Vagina (tissue), 2 donors: ENCODE measurements at places on chromosomes 4 and X. TPM values are rescaled to one million over a fixed set of nuclear protein-coding genes. Genes with fewer than 3 reads are reported as not detected.

GRCh38 chr4:186557061-186557460 is 1.7 kb upstream of the MTNR1A start:
- no peak overlapping the region for H3K4me3 ChIP-seq
- DNase-seq = no peak
- H3K4me1 ChIP-seq = peaks cover 5% of the 10 kb centered on the region

DNA sequence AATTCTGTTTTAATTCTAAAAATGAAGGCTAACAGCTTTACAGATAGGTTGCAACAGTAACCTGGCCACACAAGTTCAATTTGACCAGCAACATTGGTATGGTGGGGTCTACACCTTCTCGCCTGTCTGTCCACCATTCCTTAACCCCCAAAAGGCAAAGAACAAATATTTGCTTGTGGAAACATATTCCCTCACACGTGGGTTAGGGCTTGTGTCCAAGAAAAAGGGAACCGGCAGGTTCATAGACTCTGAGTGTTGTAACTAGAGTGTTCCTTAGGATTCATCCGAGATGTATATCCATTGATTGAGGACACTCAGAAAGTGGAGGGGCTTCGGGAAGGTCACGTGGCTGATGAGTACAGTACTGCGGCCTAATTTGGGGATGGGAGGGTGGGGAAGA is 54.1 kb downstream of the C4orf51 start:
- DNase-seq = no peak
- no peaks in the 10 kb centered on the region for H3K36me3 ChIP-seq
- H3K4me3 ChIP-seq = peak overlapping the region; percentile 60
- H3K4me1 ChIP-seq = peaks cover 38% of the 10 kb centered on the region

- no peak overlapping the region for H3K4me3 ChIP-seq
- H3K27ac ChIP-seq = no peak overlapping the region
- no peaks in the 10 kb centered on the region for H3K4me1 ChIP-seq
These were observed 35.3 kb upstream of the CHRNA9 start for GRCh38 chr4:40299811-40300292.

GRCh38 chrX:33831211-33831610 is 300.9 kb downstream of the FAM47A start:
- no peak overlapping the region for H3K27ac ChIP-seq
- DNase-seq = no peak
- no peaks in the 10 kb centered on the region for H3K27me3 ChIP-seq

DNA sequence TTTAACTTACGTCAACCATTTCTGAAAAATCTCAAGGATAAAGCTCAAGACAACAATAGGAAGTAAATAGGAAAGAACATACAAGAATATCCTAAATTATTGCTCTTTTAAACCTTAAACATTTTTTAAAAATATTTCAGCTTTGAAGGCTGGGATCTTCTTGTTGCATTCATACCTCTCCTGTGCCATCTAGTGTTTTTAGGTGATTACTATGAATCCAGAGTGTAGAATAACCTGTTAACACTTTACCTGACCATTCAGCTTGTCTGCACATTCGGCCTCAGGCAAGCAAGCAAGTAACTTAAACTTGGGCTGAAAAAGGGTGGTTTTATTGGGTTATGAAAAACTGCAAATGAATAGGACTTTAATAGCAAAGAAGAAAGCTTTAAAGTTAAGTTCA is 507.8 kb upstream of the INTU start:
- no peaks in the 10 kb centered on the region for H3K36me3 ChIP-seq
- no peaks in the 10 kb centered on the region for H3K27me3 ChIP-seq
- H3K27ac ChIP-seq = no peak overlapping the region
- no peaks in the 10 kb centered on the region for H3K4me1 ChIP-seq

DNA sequence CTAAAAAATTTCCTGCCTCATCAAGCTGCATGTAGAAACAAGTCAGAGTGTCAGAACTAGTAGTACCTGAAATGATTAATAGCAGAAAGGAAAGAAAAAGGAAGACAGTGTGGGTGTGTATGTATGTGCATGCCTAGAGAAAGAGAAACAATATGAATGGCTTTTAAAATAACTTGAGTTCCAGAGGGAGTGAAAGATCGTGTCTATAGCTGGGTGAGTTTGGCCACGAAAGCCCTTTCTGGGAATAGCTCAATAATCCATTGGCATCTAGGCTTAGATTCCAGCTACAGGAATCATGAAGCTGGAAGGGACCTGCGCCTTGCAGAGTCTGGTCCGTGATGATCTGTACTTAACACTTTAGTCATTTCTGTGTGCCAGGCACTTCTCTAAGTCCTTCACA is 195.6 kb downstream of the RAPGEF2 start:
- peaks cover 23% of the 10 kb centered on the region for H3K4me1 ChIP-seq
- no peak for DNase-seq
- H3K36me3 ChIP-seq = no peaks in the 10 kb centered on the region
- no peaks in the 10 kb centered on the region for H3K27me3 ChIP-seq
- no peak overlapping the region for H3K27ac ChIP-seq

The TACR3 gene
- not detected for total RNA-seq

- no peaks in the 10 kb centered on the region for H3K4me1 ChIP-seq
- no peak overlapping the region for H3K27ac ChIP-seq
- no peak overlapping the region for H3K4me3 ChIP-seq
- H3K27me3 ChIP-seq = no peaks in the 10 kb centered on the region
- H3K36me3 ChIP-seq = no peaks in the 10 kb centered on the region
These were observed 75.0 kb downstream of the STK32B start for GRCh38 chr4:5126231-5126630.

DNA sequence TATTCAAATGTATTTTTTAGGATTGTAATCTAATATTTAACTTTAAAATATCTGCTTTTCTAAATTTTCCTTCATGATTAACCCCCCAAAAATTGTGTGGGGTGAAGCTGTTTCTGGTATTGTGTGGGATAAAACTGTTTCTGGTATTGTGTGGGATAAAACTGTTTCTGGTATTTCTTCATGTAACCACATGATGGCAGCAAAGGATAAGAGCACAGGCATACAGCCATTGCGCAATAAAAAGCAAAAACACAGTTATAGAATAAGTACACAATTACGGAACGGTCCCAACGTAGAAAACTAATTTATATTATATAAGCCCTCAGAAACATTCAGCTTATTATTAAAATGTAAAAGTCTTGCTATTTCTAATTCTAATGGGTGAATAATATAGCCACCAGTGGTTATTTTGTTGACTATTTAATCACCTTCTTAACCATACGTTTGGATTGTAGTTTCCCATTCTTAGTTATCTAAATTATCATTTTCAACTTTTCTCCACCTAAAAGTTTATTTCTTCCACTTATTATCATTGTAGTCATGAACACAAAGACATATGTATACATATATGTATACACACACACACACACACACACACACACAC is 333.9 kb upstream of the FSTL5 start:
- DNase-seq = no peak
- no peaks in the 10 kb centered on the region for H3K36me3 ChIP-seq
- H3K27ac ChIP-seq = no peak overlapping the region
- no peaks in the 10 kb centered on the region for H3K27me3 ChIP-seq
- no peaks in the 10 kb centered on the region for H3K4me1 ChIP-seq

GRCh38 chrX:139126493-139126892 is 404.0 kb upstream of the F9 start:
- no peaks in the 10 kb centered on the region for H3K36me3 ChIP-seq
- no peaks in the 10 kb centered on the region for H3K4me1 ChIP-seq
- no peak overlapping the region for H3K27ac ChIP-seq
- H3K27me3 ChIP-seq = no peaks in the 10 kb centered on the region

The GPAT3 gene
- total RNA-seq = 5.2 TPM

DNA sequence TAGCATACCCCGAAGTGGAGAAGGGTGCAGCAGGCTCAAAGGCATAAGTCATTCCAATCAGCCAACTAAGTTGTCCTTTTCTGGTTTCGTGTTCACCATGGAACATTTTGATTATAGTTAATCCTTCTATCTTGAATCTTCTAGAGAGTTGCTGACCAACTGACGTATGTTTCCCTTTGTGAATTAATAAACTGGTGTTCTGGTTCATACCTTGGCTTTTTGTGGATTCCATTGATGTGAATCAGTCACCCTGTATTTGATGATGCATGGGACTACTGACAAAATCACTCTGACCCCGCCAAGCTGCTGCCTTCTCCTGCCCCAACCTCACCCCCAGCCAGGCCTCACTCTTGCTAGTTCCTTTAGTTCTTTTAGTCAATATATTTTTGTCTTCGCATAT is 32.7 kb downstream of the F9 start:
- no peaks in the 10 kb centered on the region for H3K4me1 ChIP-seq
- H3K36me3 ChIP-seq = no peaks in the 10 kb centered on the region
- DNase-seq = no peak
- H3K4me3 ChIP-seq = no peak overlapping the region

The MAGIX gene
- 2.2 TPM for total RNA-seq

DNA sequence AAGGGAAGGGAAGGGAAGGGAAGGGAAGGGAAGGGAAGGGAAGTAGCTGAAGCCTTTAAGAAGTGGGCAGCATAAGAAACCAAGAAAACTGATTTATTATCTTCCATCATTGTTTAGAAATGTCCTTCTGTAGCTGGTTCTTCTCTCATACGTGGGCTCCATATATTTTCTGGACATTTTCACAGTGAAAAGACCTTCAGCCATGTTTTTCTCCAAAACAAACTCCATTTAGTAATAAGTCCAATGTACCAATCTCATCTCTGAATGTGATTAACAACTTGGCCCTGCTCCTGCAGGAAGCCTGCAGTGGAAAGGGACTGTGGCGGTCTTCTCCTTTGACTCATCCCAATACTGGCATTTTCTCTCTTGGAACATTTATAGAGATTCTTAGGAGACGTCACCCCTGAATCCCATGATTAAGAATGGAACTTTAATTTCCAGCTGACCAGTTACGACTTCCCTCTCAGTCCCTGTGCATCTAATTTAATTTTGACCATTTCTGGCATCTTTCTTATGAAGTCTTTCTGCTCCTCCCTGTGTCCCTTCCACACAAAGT is 96.6 kb upstream of the GUCY1A1 start:
- H3K4me3 ChIP-seq = no peak overlapping the region
- no peak overlapping the region for H3K27ac ChIP-seq
- H3K27me3 ChIP-seq = no peaks in the 10 kb centered on the region
- no peaks in the 10 kb centered on the region for H3K36me3 ChIP-seq
- no peak for DNase-seq
- no peaks in the 10 kb centered on the region for H3K4me1 ChIP-seq

DNA sequence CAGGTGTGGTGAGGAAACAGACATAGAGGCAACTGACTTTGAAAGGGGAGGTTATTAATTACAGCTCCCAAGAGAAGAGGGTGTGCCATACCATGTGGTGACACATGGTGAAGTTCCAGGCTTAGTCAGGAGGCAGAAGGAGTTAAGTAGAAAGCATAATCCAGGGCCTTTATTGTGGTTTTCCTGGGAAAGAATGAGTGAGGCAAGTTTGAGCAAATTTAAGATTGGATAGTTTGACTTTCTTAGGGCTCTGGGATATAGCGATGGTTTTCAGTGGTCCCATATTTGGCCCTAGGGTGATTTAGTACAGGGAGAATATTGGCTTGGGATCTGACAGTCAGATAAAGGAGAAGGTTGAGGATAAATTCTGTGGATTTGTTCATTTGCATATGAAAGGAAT is 495.9 kb upstream of the FSTL5 start:
- DNase-seq = no peak
- no peaks in the 10 kb centered on the region for H3K36me3 ChIP-seq
- H3K4me3 ChIP-seq = no peak overlapping the region
- H3K4me1 ChIP-seq = no peaks in the 10 kb centered on the region

The UGT2A3 gene
- total RNA-seq = not detected

- peaks cover 8% of the 10 kb centered on the region for H3K36me3 ChIP-seq
- H3K4me1 ChIP-seq = no peaks in the 10 kb centered on the region
- no peak for DNase-seq
These were observed 17.3 kb downstream of the COQ2 start for GRCh38 chr4:83267121-83267829.

The PRIMPOL gene
- total RNA-seq = 14.0 TPM

The PDCL2 gene
- total RNA-seq = not detected

DNA sequence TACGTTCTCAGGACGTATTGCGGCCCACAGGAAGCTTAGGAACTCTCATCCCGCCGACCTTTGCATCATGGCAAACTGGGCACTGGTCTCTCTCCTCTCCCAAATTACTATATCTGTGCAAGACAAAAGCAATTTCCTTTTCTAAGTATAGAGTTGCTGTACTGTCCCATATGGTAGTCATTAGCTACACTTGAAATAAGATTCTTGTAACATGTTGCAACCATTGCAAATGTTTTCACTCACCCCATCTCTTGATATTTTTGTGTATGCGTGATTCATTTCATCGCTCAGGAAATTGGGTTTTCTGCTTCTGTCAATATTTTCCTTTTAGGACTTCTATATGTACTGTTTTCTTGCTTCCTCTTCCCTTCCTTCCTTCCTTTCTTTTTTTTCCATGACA is 15.7 kb downstream of the ARMCX6 start:
- H3K4me1 ChIP-seq = no peaks in the 10 kb centered on the region
- no peak for DNase-seq
- no peak overlapping the region for H3K27ac ChIP-seq
- H3K36me3 ChIP-seq = no peaks in the 10 kb centered on the region
- no peaks in the 10 kb centered on the region for H3K27me3 ChIP-seq

The TIMP1 gene
- total RNA-seq = 309 TPM

The SEC24D gene
- total RNA-seq = 24.1 TPM

The PROM1 gene
- total RNA-seq = not detected

GRCh38 chr4:127782275-127783025 is at the start of gene HSPA4L:
HSPA4L (plus strand) TSS chr4:127782322; CDS start chr4:127782551, 229 bp downstream.
- DNase-seq = no peak
- H3K4me1 ChIP-seq = no peaks in the 10 kb centered on the region
- H3K4me3 ChIP-seq = peak within 1 kb of the TSS; percentile 68
- H3K27me3 ChIP-seq = no peaks in the 10 kb centered on the region

GRCh38 chr4:171031338-171031737 is 781.9 kb upstream of the GALNTL6 start:
- H3K36me3 ChIP-seq = no peaks in the 10 kb centered on the region
- H3K4me3 ChIP-seq = no peak overlapping the region
- no peaks in the 10 kb centered on the region for H3K4me1 ChIP-seq
- no peaks in the 10 kb centered on the region for H3K27me3 ChIP-seq

DNA sequence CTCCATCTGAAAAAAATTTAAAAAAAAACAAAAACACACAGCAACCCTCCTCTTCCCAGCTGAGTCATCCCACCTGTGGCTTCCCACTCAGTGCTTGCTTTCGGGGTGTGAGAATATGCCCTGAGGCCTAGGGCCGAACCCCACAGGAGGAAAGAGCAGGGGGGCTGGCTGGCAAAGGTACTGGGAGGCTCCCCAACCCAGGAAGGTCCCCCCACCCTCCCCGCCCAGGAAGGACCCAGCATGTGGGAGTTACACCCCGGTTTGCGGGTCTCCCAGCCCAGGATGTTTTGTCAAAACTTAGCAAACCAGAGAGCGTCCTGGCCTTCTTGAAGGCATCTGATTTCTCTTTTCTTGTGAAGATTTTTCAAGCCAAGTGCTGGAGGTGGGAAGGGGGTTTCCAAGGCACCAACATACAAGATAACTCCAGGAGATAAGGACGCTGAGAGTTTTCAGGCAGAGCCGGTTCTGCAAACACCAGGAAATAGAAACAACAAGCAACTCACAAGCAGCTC is 25.7 kb upstream of the CSF2RA start:
- H3K36me3 ChIP-seq = no peaks in the 10 kb centered on the region
- no peaks in the 10 kb centered on the region for H3K4me1 ChIP-seq
- no peak overlapping the region for H3K27ac ChIP-seq
- no peaks in the 10 kb centered on the region for H3K27me3 ChIP-seq
